ENCODE measurements at places on chromosomes 16 and 17. TPM values are rescaled to one million over a fixed set of nuclear protein-coding genes. Genes with fewer than 3 reads are reported as not detected.

- H3K36me3 ChIP-seq, result peaks cover 52% of the 10 kb centered on the region
- no peak overlapping the region for H3K4me3 ChIP-seq
- no peak overlapping the region for H3K27ac ChIP-seq
- DNase-seq, result no peak
- no peaks in the 10 kb centered on the region for H3K27me3 ChIP-seq
These were observed 3.6 kb downstream of the COG1 start for GRCh38 chr17:73196500-73196899.

TP53TG3F gene
- not detected for total RNA-seq

DNA sequence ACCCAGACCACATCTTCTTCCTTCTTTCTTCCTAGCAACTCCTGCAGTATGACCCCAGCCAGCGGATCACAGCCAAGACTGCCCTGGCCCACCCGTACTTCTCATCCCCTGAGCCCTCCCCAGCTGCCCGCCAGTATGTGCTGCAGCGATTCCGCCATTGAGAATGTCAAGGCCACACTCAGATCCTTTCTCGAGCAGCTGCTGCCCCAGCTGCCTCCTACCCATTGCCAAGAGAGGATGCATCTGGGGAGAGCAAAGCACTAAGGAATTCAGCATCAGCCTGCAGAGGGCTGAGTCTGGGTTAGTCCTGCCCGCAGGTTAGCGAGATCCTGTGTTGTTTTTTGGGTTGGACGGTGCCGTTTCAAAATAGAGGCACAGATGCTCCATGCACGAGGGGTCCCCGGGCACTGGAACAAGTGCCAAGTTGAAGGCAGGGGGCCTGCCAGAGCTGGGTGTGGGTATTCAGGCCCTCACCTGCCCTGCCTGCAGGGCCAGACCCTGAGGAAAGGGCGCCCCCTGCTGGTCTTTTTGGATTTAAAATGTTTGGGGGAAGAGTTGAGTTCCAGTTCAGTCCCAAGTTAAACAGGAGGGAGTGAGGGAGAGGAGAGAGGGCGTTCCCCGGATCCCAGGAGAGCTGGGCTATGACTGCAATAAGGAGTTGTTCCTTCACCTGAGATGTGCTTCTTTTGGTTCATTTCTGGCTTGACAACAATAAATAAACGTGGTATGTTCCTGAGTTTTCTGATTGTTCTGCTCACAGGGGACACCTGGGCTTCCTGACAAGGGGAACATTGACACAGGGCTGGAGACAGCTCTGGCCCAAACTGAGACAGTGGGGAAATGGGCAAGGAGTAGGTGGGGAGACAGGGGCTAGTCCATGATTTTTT, 4.9 kb downstream of the CDK3 start:
- H3K4me1 ChIP-seq, result peaks cover 10% of the 10 kb centered on the region
- peaks cover 58% of the 10 kb centered on the region for H3K36me3 ChIP-seq
- peak overlapping the region; percentile 11 for H3K27ac ChIP-seq
- H3K4me3 ChIP-seq, result no peak overlapping the region
- no peaks in the 10 kb centered on the region for H3K27me3 ChIP-seq

OR1A1 gene
- not detected for total RNA-seq

SLC13A2 gene
- total RNA-seq, result 22.0 TPM

ZG16 gene
- total RNA-seq, result 0.89 TPM

GRCh38 chr16:77868052-77868451, 79.7 kb downstream of the VAT1L start:
- no peak overlapping the region for H3K4me3 ChIP-seq
- H3K4me1 ChIP-seq, result no peaks in the 10 kb centered on the region

DNA sequence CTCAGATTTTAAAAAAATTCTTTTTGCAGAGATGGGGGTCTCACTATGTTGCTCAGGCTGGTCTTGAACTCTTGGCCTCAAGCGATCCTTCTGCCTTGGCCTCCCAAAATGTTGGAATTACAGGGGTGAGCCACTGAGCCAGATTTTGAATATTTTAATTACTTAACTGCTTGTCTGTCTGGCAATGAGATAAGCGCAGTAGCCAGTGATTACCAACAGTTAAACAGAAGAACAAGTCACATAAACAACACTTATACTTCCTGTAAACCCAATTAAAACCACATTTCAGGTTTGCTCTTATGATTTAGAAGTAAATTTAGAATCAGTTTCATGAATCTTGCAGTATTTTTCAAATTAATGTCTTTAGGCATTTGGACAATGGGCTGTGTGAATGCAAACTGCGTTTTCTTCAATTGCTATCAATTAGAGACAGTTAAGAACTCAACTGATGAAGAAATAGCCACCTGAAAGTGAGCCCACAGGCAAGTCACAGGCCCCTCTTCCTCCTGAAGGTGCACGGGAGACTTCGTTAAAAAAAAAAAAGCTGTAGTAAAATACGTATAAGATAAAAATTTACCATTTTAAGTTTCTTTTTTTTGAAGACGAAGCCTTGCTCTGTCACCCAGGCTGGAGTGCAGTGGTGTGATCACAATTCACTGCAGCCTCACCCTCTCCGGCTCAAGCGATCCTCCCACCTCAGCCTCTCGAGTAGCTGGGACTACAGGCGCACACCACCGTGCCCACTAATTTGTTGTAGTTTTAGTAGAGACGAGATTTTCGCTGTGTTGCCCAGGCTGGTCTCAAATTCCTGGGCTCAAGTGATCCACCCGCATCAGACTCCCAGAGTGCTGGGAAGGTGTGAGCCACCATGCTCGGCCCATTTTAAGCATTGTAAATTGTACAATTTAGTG, 73.0 kb downstream of the PITPNC1 start:
- no peak overlapping the region for H3K27ac ChIP-seq
- H3K4me3 ChIP-seq, result no peak overlapping the region
- H3K4me1 ChIP-seq, result no peaks in the 10 kb centered on the region
- no peak for DNase-seq

GRCh38 chr16:89360760-89361435, 129.5 kb downstream of the ANKRD11 start:
- DNase-seq, result no peak
- no peak overlapping the region for H3K27ac ChIP-seq
- peaks cover 86% of the 10 kb centered on the region for H3K4me1 ChIP-seq

KATNIP gene
- total RNA-seq, result 27.6 TPM

DNA sequence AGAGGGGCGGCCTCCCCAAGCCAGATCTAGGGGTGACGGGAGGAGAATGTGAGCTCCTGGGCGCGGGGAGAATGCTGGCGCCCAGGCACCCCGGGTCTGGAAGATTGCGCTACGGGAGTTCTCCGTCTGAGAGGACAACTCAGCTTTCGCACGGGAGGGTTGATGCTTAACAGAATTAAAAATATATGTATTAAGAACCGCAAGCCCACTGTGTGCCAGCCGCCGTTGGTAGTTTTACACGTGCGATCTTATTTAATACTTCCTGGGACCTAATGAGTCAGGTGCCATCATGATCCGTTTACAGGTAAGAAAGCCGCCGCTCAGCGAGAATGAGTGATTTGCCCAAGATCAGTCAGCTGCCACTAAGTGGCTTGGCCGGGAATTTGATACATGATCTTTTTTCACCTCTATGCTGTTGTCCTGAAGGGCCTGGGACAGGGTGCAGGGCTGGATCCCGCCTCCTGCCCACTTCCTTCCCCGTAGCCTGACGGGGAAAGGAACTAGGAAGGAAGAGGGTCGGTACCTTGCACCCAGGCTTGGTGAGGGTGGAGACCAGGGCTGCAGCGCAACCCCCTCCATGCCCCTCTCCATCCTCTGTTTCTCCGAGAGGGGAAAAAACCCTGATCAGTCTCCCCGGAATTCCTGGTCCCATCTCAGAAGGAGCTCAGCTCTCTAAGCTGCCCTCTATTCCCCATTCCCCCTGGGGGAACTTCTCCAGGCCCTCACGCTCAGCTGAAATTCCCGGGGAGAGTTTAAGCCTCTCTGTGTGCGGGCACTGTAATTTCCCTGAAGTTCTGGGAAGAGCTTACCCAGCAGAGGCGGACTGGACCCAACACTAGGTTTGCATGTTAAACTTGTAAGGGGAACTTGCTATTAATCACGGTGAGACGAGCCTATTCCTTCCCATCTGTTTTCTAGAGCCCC, 983 bp downstream of the VAT1L start:
- peak overlapping the region; percentile 51 for H3K4me3 ChIP-seq
- H3K4me1 ChIP-seq, result peaks cover 17% of the 10 kb centered on the region
- DNase-seq, result no peak
- no peak overlapping the region for H3K27ac ChIP-seq
- peaks cover 86% of the 10 kb centered on the region for H3K27me3 ChIP-seq
- no peaks in the 10 kb centered on the region for H3K36me3 ChIP-seq

TANC2 gene
- 82.4 TPM for total RNA-seq

DRC3 gene
- total RNA-seq, result 10.6 TPM

- H3K36me3 ChIP-seq, result no peaks in the 10 kb centered on the region
- no peak overlapping the region for H3K27ac ChIP-seq
- no peak overlapping the region for H3K4me3 ChIP-seq
- DNase-seq, result no peak
These were observed 43.1 kb downstream of the ANKFY1 start for GRCh38 chr17:4220655-4221054.

CTCF gene
- total RNA-seq, result 45.5 TPM

IL17C gene
- total RNA-seq, result not detected

CMTM4 gene
- 33.3 TPM for total RNA-seq

DNA sequence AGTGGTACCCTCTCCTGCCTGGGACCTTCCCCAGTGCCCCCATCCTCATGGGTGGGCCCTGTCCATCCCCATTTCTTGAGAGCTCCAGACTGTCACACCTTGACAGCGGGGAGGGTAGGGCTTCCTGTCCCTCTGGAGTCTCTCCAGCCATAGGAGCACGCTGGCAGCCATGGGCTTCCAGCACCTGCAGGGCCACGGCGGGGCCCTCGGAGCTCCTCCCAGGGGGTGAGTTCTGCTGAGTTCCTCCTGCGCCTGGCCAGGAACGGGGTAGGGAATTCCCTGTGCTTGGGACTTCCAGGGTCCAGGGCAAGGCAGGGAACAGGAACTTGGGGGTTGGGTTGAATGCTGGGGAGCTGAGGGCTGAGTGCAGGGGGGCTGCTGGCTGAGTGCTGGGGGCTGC, 23.0 kb upstream of the AATK start:
- H3K36me3 ChIP-seq, result peaks cover 13% of the 10 kb centered on the region
- no peak for DNase-seq
- H3K27ac ChIP-seq, result no peak overlapping the region
- no peak overlapping the region for H3K4me3 ChIP-seq
- H3K4me1 ChIP-seq, result no peaks in the 10 kb centered on the region
- peaks cover 8% of the 10 kb centered on the region for H3K27me3 ChIP-seq

DNA sequence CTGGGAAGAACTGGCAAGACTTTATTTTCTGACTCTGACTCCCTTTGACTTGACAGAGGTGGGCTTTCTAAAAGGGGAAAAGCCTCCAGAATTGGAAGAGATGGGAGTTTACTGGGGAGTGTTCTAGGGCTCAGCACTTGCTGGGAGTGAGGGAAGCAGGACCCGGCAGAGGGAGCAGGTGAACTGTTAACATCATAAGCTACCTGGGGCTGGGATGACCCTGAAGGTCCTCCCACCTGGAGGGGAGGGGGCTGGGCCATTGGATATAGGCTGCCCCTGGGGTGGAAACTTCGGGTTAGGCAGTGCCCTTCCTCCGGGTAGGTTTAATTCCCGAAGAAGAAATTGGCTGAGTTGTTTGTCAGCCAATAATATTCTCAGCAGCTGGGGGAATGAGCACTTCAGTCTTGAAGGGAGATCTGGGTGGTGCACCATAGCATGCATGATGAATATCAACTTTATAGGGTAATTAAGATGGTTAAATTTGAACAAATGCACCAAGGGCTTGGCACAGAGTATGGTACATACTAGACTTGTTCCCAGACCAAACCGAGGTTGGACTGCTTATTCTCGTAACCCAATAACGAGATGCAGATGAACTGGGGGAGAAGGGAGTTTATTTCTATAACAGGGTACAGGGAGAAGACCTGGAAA, 337.0 kb downstream of the HAPSTR1 start:
- H3K27ac ChIP-seq, result no peak overlapping the region
- no peak overlapping the region for H3K4me3 ChIP-seq
- H3K4me1 ChIP-seq, result no peaks in the 10 kb centered on the region
- H3K27me3 ChIP-seq, result no peaks in the 10 kb centered on the region
- H3K36me3 ChIP-seq, result no peaks in the 10 kb centered on the region
- no peak for DNase-seq

DNA sequence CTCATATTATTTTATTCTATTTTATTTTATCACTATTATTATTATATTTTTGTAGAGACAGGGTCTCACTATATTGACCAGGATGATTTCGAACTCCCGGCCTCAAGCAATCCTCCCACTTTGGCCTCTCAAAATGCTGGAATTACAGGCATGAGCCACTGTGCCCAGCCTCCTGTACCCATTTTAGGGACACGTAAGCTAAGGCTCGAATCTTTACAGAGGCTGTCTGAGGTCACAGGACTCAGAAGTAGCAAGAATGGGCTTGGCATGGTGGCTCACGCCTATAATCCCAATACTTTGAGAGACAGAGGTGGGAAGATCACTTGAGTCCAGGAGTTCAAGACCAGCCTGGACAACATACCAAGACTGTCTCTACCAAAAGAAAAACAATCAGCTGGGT, 12.7 kb upstream of the ABAT start:
- no peak for DNase-seq
- H3K27ac ChIP-seq, result no peak overlapping the region

DNA sequence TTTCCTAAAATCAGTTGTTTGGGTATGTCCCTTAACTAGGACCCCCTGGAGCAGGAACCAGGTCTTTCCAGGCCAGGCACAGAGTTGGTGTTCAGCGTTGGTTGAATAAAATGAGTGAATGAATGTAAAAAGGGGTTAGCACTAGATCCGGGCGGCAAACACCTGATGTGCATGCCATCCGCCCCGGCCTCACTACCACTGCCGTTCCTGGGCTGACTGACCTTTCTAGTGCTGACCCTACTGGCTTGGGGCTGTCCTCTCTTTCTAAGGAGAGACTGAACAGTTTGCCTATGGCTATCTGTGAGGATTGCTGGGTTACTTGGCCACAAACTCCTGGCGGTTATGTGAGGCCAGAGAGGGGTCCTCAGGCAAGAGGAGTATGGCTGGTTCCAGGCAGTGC, 10.1 kb upstream of the PHF12 start:
- no peaks in the 10 kb centered on the region for H3K36me3 ChIP-seq
- no peak for DNase-seq
- peaks cover 16% of the 10 kb centered on the region for H3K27me3 ChIP-seq
- no peak overlapping the region for H3K27ac ChIP-seq
- H3K4me3 ChIP-seq, result no peak overlapping the region

Data from suprapubic skin (tissue), 4 donors.